ENCODE measurements at places on chromosomes 1 and 21. TPM values are rescaled to one million over a fixed set of nuclear protein-coding genes. Genes with fewer than 3 reads are reported as not detected.

Gene C1orf210
- total RNA-seq: not detected

Gene NR0B2
- not detected for total RNA-seq

Gene LRRC39
- total RNA-seq: 0.37 TPM

Gene CD53
- total RNA-seq: not detected

Gene GJC2
- 2.1 TPM for total RNA-seq

Gene ANKRD65
- 0.18 TPM for total RNA-seq

Gene HLX
- total RNA-seq: 5.6 TPM

Gene GOLT1A
- total RNA-seq: not detected

Measured in smooth muscle cell of the umbilical artery (primary cell).